ENCODE measurements at places on chromosomes 16 and 17. TPM values are rescaled to one million over a fixed set of nuclear protein-coding genes. Genes with fewer than 3 reads are reported as not detected.
A peak's percentile ranks its signal among the peaks of the same experiment; 100 is the strongest.

GRCh38 chr17:74361230-74362068, at the start of gene BTBD17:
Gene BTBD17 (minus strand): TSS chr17:74361868. CDS start chr17:74361819, 49 bp downstream.
- peak within 1 kb of the TSS; percentile 70 for H3K27ac ChIP-seq
- DNase-seq: peak; percentile 75
- H3K27me3 ChIP-seq: peaks cover 14% of the 10 kb centered on the region
- H3K4me3 ChIP-seq: peak within 1 kb of the TSS; percentile 35
- peaks cover 25% of the 10 kb centered on the region for H3K4me1 ChIP-seq

- H3K4me1 ChIP-seq: no peaks in the 10 kb centered on the region
- H3K4me3 ChIP-seq: no peak overlapping the region
- no peak for DNase-seq
- H3K36me3 ChIP-seq: no peaks in the 10 kb centered on the region
These were observed 5.0 kb downstream of the KCNH6 start for GRCh38 chr17:63528183-63528582.

GRCh38 chr17:33328129-33328528, 35.0 kb upstream of the ASIC2 start:
- H3K36me3 ChIP-seq: no peaks in the 10 kb centered on the region
- H3K27ac ChIP-seq: no peak overlapping the region
- H3K4me3 ChIP-seq: no peak overlapping the region
- H3K4me1 ChIP-seq: no peaks in the 10 kb centered on the region
- no peaks in the 10 kb centered on the region for H3K27me3 ChIP-seq
- DNase-seq: peak; percentile 18

The USP10 gene
- total RNA-seq: 165 TPM
